ENCODE measurements at places on chromosomes 7 and 10. TPM values are rescaled to one million over a fixed set of nuclear protein-coding genes. Genes with fewer than 3 reads are reported as not detected.

MINDY4 gene
- 6.3 TPM for total RNA-seq

GRCh38 chr7:47614450-47614849 is 32.5 kb upstream of the TNS3 start:
- no peak for DNase-seq
- H3K27ac ChIP-seq: no peak overlapping the region
- H3K4me3 ChIP-seq: no peak overlapping the region
- peaks cover 21% of the 10 kb centered on the region for H3K4me1 ChIP-seq

GRCh38 chr10:21751341-21752310 is 217.6 kb downstream of the MLLT10 start:
- no peak overlapping the region for H3K27ac ChIP-seq
- no peak for DNase-seq
- H3K27me3 ChIP-seq: no peaks in the 10 kb centered on the region
- H3K4me1 ChIP-seq: no peaks in the 10 kb centered on the region
- peaks cover 9% of the 10 kb centered on the region for H3K36me3 ChIP-seq

- H3K27me3 ChIP-seq: peaks cover 2% of the 10 kb centered on the region
- H3K4me1 ChIP-seq: peaks cover 1% of the 10 kb centered on the region
- no peak overlapping the region for H3K27ac ChIP-seq
- DNase-seq: no peak
- no peaks in the 10 kb centered on the region for H3K36me3 ChIP-seq
Observed at GRCh38 chr10:3178042-3178441, 5.5 kb upstream of the PITRM1 start.

DNA sequence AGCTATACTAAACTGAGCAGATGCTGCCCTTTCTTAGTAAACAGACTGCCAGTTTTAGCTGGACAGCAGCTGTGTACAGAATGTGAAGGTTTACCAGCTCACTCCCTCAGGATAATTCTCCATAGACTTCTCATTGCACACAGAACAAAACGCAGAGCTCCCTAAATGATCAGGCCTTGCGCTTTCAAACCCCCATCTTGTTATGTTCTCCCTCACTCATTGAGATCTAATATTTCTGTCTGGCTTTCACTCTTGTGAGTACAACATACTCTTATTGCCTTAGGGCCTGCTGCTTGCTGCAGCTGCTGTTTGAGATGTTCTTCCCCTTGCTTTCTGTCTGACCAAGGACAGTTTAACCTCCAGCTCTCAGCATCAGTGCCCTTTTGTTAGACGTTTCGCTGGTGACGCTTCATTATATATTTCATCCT is 17.3 kb downstream of the VWDE start:
- H3K4me1 ChIP-seq: no peaks in the 10 kb centered on the region
- DNase-seq: no peak
- peaks cover 9% of the 10 kb centered on the region for H3K27me3 ChIP-seq
- no peak overlapping the region for H3K4me3 ChIP-seq
- no peaks in the 10 kb centered on the region for H3K36me3 ChIP-seq

DNA sequence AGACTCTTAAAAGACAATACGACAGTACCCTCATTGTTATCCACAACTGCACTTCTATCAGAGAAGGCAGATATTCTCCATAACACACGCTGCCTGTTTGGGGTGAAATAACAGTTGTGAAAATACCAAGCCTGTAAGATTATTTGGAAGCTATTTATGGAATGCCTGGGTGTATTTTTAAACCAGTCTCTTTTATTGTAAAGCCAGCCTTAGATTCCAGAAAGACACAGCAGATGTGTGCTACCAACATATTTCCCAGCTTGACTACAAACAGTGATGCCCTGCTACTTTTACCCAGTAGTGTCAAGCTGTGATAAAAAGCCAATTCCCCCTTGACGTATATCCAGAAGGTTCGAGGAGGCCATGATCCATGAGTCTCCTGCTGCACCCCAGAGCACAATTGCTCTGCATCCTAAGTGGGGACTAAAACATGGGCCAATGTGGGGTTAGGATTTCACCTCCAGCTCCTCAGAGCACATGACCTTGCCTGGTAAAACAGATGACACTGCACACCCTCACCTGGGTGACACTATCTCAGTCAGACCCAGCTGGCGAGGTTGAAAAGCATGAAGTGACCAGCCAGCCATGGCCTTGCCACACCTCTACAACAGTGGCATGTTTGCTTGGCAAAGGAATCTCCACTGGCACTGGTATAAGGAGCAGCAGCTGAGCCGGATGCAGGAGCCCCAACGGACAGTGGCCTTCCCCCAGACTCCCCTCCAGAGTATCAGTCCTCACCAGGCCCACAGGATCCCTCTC is 62.2 kb downstream of the GFRA1 start:
- H3K4me3 ChIP-seq: no peak overlapping the region
- H3K4me1 ChIP-seq: peaks cover 57% of the 10 kb centered on the region
- no peaks in the 10 kb centered on the region for H3K27me3 ChIP-seq

ZNF33A gene
- 19.3 TPM for total RNA-seq

DNA sequence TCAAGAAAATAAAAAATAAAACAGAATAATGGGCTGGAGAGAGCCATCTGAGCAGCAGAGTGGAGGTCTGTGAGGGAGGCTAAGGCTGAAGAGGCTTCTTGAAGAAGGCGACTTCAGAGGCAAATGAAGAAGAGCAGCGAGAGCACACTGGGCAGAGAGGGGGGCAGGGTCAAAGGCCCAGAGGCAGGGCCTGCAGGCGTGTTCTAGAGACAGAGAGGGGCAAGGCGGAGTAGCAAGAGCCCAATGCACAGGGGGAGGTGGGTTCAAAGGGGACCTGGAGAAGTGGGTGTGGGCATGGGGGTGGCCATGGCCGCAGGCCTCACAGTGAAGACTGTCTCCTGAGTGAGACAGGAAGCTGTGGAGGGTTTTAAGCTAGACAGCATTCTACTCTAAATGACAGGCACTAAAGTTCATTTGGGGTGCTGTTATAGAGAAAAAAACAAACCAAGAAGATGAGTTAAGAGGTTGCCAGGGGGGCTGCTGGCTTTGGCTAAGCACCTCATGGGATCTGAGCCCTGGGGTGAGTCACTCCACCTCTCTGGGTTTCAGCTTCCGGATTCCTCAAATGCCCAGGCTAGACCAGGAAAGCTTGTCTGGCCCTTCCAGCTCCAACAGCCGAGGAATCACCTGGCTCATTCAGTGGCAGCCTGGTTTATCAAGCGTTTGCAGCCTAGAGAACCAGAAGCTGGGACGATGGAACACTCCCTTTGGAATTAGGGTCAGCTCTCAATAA is 81.7 kb downstream of the DLG5 start:
- no peak for DNase-seq
- H3K36me3 ChIP-seq: peaks cover 9% of the 10 kb centered on the region
- no peak overlapping the region for H3K4me3 ChIP-seq

Measured in chondrocyte (in vitro differentiated cells).